ENCODE measurements at places on chromosomes 16 and 17.

- peak; percentile 88 for DNase-seq
These were observed 14.4 kb downstream of the MIS12 start for GRCh38 chr17:5500589-5501391.

- peak; percentile 55 for DNase-seq
These were observed at the start of gene ABR for GRCh38 chr17:1179818-1180742. Gene ABR, minus strand, starts transcription at chr17:1179981. Its CDS starts 254 bp downstream, at chr17:1179727.

- DNase-seq, result peak; percentile 64
These were observed 48.0 kb downstream of the SHCBP1 start for GRCh38 chr16:46573008-46573833.

- no peak for DNase-seq
These were observed 12.3 kb downstream of the HSD11B2 start for GRCh38 chr16:67443265-67443664.

DNA sequence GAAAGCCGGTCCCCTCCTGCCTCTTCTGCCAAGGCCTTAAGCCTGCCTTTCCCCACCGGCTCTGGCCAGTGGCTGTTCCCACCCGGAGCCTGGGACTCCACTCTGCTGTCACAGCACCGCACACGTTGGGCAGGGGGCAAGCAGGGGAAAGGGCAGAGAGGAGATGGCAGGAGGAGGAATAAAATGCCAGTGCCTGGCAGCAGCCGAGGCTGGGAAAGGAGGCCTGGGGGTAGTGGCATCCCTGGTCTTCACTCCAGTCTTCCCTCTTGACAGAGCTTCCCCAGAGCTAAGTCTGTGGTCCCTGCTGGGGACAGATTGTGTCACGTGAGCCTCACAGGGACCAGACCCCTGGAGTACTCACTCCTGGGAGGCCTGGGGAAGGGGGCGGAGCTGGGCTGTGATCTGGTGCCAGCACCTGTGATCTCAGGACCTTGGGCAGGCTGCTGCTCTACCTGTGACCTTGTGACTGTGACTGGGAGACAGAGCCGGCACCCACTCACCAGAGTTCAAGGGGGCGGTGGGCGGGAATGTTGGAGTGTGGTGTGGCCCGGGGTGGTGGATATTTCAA lies 97.2 kb upstream of the GSE1 start:
- peak; percentile 39 for DNase-seq

DNA sequence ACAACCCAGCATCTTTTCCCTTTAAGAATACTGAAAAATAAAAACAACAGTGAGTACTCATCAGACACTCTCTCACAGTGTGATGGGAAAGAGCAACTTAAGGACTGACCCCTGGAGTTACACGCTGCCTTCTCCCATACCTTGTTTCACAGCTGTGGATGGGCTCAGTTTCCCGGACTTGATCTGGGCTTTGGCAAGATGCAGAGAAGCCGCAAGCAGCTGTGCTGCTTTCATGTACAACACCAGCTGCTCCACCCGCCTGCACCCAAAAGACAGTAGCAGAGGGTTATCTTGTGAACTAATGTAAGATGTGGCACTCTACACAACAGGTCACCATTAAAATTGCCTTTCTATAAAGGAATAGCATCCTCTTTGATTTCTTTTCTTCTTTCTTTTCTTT lies 32.7 kb upstream of the ALDH3A1 start:
- no peak for DNase-seq

DNA sequence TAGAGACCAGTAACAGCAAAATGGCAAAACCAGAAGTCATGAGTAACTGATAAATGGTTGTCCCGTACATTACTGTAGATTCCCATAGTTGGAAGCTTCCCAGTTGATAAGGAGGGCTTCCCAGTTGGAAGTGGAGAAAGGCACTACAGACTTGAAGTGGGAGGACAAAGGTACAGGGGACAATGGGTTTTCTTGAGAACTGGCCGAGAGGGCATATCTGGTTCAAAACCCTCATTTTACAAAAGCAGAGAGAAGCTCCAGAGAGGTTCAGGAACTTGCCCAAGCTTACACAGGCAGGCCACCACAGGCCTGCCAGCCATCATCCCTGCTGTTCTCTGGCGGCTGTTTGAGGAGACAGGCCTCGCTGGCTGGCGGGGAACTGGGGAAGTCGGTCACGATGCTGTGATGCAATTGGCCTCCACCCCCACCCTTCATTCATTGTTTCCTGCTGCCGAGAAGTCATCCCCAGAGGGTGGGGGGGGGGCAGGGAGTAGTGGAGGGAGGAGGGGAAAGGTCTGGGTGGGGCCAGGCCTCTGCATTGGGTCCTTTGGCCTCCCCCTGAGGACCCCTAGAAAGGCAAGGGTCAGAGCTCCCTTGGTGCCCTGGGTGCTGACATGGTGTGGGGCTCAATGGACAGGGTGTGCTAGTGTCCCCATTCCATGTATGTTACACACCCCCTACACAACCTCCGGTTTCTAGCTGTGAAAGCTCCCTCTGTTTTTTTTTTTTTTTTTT lies 3.0 kb downstream of the UBALD2 start:
- peak; percentile 80 for DNase-seq

DNA sequence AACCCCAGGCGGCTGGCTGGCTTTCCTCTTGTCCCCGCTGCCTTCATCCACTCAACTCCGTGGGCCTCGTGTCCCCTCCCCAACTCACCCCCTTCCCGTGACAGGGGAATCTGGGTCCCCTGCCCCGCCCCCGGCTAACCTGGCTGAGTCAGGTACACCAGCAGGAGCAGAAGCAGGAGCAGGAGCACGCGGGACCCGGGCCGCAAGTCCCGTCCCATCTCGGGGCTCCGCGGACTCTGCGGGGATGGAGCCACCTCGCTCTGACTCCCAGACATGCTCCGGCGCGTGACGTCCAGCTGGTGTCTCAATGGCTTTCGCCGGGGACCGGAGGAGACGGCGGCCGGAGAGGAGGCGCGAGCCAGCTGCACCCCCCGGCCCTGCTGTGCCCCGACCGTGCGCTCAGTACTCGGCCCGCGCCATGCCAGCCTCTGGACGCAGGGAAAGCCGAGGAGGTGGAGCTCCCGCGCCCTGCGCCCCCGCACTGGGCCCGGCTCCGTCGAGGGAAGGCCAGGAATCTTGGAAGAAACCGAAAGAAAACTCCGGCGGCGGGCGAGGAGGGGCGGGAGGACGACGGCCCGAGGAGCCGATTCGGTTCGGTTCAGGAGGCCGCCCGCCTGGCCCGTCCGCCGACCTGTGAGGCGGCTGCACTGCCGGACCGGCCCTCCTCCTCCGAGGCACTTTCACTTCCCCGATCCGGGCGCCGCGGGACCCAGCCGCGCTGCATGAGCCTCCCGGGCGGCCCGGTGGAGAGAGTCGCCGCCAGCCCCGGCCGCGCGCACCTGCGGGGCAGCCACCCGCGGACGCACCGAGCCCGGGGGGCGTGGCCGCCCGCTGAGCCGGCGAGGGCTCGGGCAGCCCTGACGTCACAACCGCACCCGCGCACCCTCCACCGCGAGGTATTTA lies at the start of the genes CXCL16 and ZMYND15:
TSS of gene CXCL16 (minus strand) at position 807 of the 903 bp plus-strand sequence. CDS start at position 218, 589 bp downstream.
TSS of gene ZMYND15 (plus strand) at position 712 of the 903 bp plus-strand sequence. CDS start 716 bp downstream, outside the sequence.
- peak; percentile 27 for DNase-seq

GRCh38 chr16:65737831-65738230 lies 616.0 kb upstream of the CDH11 start:
- DNase-seq, result no peak

DNA sequence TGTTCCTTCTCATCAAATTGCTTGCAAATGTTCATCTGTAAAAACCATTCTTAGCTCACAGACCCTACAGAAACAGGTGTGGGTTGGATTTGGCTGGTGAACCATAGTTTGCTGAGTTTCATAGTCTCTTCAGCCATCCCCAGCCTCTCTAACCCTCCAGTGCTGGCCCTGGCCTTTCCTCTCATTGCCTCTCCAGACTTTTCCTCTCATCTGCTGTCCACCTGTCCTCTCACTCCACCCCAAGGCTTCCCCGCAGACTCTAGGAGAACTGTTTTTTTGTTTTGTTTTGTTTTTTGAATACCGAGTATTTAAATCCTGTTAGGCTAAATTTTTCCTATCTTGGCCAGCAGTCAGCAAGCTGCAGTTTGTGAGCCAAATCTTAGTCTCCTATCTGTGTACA lies 41.1 kb downstream of the MEOX1 start:
- DNase-seq, result no peak

- no peak for DNase-seq
These were observed 315.8 kb downstream of the BCAS3 start for GRCh38 chr17:60993497-60993896.

DNA sequence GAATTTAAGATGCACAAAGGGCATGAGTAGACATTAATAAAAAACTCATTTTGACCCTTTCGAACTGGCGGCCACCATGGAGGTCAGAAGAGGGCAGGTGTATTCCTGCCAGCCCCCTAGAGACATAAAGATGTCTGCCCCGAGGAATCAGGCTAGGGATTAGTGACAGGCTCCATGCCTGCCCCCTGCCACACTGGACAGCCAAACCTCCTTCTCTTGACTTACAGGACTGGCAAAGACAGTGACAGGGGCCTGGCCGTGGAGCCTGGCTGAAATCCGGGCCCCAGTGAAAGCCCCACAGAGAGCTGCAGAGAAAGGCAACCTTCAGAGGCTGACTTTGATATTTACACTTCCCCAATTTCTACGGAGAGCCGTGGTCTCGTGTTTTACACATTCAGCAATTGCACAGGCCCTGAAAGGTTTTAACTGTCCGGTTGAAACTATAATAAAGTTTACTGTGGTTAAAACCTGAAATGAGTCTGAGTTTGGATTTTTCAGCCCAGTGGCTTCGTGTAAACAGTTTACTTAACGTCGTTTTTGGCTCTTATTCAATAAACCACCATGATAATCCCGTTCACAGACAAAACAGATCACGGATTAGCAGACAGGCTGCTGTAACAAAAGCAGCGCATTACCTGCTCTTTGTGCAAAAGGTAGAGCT lies 243.9 kb upstream of the MYOCD start:
- DNase-seq, result no peak

GRCh38 chr16:4085405-4085970 lies 30.8 kb downstream of the ADCY9 start:
- no peak for DNase-seq

GRCh38 chr16:13070268-13070667 lies 168.9 kb downstream of the SHISA9 start:
- no peak for DNase-seq

DNA sequence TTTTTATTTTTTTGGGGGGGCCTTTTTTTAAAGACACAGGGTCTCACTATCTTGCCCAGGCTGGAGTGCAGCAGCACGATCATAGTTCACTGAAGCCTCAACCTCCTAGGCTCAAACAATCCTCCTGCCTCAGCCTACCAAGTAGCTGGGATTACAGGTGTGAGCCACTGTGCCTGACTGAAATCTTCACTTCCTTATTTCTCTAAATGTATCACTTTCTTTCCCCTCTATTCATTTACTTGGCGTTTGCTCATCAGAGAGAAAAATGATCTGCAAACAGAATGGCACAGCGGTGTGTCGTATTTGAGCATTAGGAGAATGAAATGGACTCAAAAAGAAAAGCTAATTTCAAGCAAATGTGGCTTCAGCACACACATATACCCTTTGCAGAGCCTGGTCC lies 44.3 kb upstream of the CDH5 start:
- DNase-seq, result no peak

DNA sequence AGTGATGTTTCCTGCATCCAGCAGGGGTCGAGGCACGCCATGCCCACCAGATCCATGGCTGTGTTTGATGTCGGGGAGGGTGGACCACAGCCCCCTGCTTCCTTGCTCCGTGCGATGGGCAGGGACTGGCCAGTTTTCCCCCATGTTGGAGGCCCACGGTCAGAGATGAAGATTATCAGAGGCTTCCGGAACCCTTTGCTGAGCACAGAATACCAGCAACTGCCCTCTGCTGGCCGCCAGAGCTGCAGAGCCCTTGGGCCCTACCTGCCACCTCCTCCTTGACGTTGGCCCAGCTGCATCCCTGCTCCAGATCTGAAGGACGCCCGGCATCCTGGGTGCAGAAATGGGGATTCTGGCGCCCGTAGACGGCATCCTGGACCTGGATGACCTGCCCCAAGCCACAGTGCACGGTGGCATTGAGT lies 23.7 kb upstream of the BCO1 start:
- DNase-seq, result peak; percentile 16

DNA sequence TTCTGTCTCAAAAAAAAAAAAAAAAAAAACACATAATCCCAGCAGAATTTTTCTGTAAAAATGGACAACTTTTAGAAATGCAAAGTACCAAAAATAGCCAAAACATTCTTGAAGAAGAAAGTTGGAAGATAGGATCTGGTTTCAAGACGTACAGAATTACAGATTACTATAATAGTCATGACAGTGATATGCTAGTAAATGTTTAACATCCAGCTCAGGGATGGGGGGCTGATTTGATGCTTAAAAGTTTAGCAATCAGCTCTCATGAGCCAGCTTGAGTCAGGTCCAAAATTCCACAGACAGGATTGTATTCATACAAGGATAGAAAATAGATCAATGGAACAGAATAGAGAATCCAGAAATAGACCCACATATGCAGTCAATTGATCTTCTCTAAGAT lies 100.5 kb downstream of the CYB561 start:
- peak; percentile 71 for DNase-seq

- DNase-seq, result no peak
These were observed 2.2 kb downstream of the CYTH1 start for GRCh38 chr17:78779850-78780249.

DNA sequence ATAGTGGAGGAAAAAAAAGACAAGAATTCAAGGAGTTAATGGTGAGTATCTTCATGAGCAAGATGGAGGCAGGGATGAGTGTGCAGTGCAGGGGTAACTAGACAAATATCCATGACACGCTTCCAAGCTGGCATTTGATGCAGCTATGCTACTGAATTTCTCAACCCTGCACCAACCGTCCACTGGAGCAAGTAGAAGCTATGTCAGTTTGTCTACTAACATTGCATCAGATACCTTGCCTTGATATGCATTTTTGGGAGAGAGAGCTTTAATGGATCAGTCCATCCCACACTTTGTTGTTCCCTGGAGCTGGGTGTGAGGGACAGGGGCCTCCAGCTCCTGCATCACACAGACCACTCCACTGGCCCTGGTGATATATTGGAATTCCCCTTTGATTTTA lies 16.4 kb downstream of the CCL11 start:
- DNase-seq, result peak; percentile 57

DNA sequence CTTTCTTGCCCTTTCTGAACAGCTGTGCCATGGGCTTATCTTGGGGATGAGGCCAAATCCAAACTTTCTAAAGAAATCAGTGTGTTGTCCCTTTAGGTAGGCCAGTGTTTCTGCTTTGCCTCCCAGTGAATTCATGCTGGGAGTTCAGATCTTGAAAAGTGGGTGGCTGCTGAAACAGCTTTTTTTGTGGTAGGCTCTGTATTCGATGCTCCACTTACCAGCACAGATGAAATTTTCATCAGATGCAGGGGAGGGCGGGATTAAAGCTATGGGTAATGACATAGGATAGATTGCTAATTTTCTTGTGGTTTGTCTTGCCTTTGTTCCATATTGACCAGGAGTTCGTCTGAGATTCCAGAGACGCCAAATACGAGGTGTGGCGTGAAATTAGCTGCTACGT lies 2.8 kb downstream of the SOCS7 start:
- no peak for DNase-seq

- DNase-seq, result no peak
These were observed 33.9 kb downstream of the CHP2 start for GRCh38 chr16:23788685-23789084.

DNA sequence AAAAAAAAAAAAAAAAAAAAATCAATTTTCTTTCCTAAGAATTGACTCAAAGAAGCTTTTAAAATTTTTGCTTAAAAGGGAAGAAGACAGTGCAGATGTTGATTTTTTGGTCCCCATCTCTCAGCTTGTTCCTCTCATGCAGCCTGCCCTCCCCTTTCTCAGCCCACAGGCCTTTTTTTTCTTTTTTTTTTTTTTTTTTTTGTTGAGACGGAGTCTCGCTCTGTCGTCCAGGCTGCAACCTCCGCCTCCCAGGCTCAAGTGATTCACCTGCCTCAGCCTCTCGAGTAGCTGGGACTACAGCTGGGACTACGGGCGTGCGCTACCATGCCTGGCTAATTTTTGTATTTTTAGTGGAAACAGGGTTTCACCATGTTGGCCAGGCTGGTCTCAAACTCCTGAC lies 17.7 kb downstream of the YPEL2 start:
- no peak for DNase-seq
